Activated CD4-positive, alpha-beta memory T cell treated with anti-CD3 and anti-CD28 coated beads for 36 hours (primary cell): ENCODE measurements at places on chromosomes 1 and 21.

DNA sequence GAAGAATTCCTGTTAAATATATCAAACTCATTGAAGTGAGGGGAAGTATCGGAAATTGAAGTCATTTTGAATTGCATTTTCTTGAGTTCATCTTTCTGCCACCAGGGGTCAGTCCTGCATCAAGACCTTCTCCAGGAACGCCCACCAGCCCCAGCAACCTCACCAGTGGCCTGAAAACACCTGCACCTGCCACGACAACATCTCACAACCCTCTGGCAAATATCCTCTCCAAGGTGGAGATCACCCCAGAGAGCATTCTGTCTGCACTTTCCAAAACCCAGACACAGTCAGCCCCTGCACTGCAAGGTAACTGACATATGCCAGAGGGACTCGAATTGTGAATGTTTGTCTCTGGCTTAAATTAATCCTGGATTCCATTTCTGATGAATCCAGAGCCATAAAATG, 22.8 kb upstream of the TARS2 start:
- DNase-seq, result peak; percentile 76

DNA sequence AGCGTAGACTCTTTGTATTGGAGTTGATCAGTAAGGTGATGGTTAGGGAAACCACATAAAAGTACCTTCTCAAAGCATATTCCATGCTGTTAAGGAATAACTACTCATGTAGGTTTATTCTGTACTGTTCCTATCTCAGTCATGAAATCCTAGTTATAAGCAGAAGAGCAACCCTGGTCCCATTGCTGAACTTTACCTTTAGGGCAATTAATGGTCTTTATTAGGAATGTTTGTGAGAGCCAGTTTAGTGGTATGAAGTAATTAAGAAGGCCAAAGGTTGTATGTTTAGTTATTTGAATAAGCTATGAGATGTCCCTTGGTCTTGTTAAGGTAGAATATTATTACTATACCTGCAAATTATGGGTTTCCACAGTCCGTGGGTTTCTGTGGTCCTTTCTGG, 44.0 kb downstream of the ACP6 start:
- no peak for DNase-seq

DNA sequence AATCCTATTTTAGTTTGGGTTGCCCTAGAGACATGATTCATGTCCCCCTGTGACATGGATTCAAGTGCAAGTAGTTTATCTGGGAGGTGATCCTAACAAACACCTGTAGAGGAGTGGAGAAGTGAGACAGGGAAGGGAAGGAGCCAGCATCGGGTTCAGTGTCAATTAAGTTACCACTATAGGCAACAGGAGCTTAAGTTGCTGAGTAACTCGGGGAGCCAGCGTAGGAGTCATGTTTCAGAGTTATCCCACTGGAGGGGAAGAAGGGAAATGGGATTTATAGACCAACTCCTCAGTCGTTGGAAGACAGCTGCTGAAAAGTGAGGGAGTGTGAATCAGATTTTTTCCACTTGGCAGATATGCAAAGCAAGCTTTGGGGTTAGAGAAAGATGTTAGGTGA, 54.9 kb downstream of the SLC30A7 start:
- no peak for DNase-seq

DNA sequence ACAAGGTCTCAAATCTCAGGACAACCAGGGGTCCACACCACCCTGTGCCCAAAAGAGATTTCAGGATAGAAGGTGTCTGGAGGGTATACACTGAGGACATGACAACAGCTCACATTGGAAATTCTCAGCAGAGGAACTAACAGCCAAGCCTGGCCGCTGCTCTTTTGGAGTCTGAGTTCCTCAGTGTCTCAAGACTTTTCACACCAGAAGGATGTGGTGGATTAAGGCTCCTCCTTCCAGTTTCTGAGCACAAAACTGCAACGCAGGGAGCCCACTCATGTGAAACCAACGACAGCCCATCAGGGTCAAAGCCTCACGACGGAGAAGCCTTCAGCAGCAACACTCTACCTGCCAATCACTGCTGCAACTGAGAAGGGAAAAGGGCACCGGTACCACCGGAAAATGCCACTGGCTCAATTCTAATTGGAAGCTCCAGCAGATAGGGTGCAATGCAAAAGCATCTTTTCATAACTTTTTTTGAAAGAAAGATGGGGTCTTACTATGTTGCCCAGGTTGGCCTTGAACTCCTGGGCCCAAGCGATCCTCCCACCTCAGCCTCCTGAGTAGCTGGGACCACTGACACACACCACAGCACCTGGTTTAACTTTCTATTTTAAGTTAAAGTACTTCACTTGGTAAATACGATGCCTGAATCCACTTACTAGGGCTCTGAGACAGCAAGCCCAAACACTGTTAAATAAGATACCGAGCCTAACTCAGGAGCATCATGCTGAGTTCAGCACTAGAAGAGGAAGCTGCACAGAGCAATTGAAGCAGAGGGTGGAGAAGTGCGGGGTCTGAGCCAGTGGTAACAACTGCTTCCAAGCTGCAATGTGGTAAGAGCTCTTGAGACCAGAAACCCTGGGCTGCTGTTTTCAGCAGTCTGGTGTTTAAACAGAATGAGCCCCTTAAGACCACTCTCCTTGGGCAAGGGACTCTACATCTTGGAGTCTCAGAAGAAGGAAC, 7.8 kb downstream of the CAPZB start:
- DNase-seq, result peak; percentile 68

DNA sequence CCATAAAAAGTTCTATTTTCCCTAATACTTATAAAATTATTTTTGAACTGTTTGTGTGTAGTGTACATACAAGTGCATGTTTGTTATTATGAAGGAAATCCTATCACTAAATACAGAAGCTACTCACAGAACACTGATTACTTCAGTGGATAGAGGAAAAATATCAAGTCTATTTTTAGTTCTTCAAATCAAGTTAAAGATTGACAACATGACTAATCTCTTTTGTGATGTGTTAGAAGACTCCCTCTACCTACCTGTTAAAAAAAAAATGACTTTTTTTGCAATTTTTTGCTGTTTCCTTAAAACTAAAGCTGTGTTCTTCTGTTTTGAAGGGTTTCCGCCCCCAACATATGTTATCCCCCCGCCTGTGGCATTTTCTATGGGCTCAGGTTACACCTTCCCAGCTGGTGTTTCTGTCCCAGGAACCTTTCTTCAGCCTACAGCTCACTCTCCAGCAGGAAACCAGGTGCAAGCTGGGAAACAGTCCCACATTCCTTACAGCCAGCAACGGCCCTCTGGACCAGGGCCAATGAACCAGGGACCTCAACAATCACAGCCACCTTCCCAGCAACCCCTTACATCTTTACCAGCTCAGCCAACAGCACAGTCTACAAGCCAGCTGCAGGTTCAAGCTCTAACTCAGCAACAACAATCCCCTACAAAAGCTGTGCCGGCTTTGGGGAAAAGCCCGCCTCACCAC, 45.5 kb downstream of the NCF2 start:
- no peak for DNase-seq

- DNase-seq, result no peak
Measured at GRCh38 chr1:18693256-18694098, 62.8 kb downstream of the PAX7 start.

- DNase-seq, result no peak
Measured at GRCh38 chr1:242089911-242090310, 91.0 kb upstream of the MAP1LC3C start.

DNA sequence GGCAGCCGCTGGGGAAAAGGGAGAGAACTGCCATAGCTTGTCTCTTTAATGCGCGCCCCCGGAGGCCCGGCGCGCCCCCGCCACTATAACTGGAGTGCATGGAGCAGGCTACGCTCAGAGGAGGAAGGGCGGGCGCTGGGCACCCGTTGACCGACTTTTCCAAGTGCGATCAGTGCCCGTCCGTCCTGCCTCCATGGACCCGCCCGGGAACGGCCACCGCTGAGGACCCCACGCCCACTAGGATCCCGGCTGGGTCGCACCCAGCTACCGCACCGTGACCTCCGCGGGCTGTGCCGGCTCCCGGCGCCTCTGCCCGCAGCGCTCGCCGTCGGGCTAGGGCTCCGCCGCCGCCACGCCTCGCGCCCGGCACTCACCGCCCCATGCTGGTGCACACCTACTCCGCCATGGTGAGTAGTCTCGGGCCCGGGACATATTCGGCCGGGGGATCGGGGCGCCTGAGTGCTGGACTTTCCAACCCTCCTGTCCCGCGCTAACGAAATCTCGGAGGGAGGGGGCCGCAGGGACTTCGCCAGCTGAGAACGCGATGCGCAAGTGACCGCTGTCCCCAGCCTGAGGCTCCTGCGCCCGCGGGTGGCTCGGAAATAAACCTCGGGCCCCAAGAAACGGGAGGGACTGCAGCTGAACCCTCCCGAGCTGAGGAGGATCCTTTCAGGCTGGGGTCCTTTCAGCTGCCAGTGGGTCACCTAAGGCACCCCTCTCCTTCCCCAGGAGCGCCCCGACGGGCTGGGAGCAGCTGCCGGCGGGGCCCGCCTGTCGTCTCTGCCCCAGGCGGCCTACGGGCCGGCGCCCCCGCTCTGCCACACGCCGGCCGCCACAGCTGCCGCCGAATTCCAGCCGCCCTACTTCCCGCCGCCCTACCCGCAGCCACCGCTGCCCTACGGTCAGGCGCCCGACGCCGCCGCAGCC, at the start of gene TFAP2E:
Gene TFAP2E, plus strand, starts transcription at position 117 of the 927 bp plus-strand sequence. Its CDS starts 264 bp downstream, at position 381.
- no peak for DNase-seq

DNA sequence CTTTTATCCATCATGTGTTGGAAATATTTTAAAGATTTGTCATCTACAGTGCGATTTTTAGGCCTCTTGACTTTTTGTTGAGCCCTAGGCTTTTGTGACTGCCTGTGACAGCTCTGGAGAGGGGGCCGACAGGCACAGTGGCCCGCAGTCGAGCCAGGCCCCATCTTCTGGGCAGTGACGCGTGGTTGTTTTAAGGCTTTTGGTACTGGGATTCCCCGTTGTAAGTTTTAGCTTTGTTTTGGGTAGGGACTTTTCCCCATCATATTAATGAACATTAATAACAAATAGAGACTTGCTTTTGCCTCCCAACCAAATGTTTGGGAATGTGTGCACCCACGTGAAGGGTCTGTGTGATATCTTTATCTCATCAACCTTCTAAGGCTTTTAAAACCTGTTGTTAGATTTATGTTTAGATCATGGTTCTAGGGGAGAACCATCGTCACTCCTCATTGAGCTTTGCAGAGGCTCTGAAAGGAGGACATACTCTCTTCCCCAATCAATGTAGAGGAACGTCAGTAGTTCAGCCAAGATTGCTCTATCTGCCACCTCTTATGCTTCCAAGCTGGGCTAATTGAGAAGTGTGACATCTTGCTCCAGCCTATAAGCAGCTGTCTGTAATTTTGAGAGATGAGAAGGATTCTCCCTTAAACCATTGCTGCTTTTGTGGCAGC, 34.6 kb downstream of the MAPKAPK2 start:
- no peak for DNase-seq

GRCh38 chr1:223761411-223761810, 49.1 kb downstream of the CAPN2 start:
- DNase-seq, result no peak

DNA sequence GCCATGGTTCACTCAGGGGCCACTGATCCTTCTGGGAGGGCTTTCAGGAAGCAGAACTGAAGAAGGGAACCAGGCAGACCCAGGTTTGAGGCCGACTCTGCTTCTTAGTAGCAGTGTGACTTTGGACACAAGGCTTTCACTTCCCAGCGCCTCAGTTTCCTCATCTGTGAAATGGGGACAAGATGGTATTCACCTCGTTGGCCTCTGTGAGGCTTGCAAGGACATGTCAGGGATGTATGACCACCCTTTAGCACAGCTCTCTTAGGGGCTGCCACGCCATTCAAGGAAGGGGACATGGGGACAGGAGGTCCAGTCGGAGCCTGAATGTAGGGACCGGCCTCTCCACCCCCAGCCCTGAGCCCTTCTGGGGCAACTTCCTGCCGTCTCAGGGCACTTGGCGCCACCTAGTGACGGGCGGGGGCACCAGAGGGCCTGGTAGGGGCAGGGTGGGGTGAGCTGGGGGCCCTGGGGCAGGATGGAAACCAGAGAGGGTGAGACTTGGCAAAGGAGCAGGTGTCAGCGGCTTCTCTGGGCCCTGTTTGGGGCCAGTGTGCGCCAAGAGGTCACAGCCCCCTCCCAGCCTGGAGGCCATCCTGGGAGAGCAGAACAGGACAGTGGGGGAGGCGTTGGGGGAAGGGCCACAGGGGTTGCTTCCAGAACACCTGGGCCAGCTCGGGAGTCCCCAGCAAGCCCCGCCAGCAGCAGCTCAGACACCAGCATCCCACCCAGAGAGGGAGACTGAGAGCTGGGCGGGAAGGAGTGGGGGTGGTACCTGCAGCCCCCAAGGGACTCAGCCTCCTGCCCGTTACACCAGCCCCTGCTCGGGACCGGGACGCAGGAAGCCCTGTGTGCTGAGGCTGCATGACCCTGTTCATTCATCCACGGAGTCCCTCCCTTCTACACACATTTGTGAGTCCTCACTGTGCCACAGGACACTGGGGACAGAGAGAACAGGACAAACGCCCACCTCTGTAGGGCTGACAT, 102.5 kb upstream of the TARDBP start:
- peak; percentile 79 for DNase-seq

GRCh38 chr1:53600561-53600960, 138.4 kb downstream of the GLIS1 start:
- no peak for DNase-seq

GRCh38 chr1:161359291-161359690, 8.4 kb downstream of the CFAP126 start:
- no peak for DNase-seq

- DNase-seq, result peak; percentile 28
Measured at GRCh38 chr1:89025928-89026327, 3.3 kb upstream of the GBP3 start.
